ENCODE measurements at places on chromosomes 6 and 20. TPM values are rescaled to one million over a fixed set of nuclear protein-coding genes. Genes with fewer than 3 reads are reported as not detected.

The OR2B2 gene
- not detected for total RNA-seq

DNA sequence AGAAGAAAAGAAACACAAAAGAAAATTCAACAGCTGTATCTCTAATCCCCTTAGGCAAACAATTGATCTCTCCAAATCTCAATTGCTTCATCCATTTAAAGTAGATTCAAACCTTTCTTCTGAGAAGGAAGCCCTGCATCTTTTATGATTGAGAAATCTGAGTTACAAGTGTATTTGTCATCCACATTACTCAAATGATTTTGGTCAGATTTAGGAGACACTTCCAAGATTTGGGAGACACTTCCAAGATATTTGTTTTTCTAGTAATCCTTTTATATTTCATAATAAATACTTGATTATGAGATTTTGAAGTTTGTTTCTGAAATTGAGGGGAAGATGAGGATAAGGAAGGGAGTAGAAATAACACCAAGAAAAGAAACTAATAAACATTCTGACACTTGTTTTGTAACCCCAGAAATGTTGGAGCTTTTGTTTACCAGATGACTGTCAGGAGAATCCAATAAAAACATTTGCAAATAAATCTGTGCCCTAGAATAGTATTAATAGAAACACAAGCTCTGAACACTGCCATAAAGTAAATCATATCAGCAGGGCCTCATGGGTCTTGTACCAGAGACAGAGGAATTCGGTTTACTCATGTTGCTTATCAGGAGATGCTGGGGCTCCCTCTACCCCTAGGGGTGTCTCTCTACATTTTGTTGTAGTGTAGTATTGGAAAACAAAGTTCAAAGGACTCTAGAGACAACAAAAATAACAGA lies 314.3 kb upstream of the NT5E start:
- no peak for DNase-seq

DNA sequence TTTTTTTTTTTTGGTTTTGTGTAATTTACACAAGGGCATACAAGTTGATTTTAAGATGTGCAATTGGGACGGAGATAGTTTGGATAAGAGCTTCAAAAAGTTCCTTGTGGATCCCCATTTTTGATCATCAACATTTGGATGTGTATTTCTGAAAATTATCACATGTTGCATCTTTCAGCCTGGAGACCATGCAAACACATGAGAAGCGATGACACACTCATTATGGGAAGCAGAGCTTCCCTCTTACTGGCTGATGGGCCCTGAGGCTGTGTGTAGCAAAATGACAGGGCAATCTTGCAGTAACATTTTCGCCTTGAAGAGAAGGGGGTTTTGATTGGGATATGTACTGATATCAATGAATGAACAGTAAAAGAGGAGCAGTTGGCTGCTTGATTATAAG lies 22.0 kb upstream of the RIPK1 start:
- no peak for DNase-seq

DNA sequence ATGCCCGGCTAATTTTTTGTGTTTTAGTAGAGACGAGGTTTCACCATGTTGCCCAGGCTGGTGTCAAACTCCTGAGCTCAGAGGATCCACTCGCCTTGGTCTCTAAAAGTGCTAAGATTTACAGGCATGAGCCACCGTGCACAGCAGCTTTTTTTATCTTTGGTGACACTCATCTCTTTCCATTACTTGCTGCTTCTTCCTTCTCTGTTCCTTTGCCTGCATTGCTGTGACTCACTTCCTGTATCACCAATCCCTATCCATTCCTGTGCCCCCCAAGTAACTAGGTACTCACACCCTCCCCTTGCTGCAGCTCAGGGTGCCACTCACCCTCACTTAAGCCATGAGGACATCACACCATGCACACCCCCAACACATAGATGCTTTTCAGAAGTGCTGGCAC lies 24.6 kb downstream of the KHDC1L start:
- no peak for DNase-seq

GRCh38 chr6:9140951-9141460 lies 705.7 kb upstream of the SLC35B3 start:
- no peak for DNase-seq

Measured in lower lobe of right lung (tissue), 2 donors.